ENCODE measurements at places on chromosomes 7 and 10.

DNA sequence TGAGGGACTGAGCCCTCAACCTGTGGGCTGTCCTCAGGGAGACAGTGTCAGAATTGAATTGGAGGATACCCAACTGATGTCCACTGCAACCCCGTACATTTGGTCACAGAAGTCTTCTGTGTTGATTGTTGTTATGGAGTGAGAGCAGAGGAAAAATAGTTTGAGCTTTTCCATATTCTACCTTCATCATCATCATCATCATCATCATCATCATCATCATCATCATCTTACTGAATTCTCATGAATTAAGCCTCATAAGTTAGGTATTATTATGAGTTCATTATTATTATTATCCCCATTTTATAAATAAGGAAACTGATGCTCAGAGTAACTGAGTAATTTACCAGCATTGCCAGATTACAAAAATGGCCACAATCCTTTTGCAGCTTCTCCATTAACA lies 8.4 kb downstream of the ALDH18A1 start:
- no peaks in the 10 kb centered on the region for H3K4me1 ChIP-seq
- no peak for DNase-seq
- no peak overlapping the region for H3K4me3 ChIP-seq

DNA sequence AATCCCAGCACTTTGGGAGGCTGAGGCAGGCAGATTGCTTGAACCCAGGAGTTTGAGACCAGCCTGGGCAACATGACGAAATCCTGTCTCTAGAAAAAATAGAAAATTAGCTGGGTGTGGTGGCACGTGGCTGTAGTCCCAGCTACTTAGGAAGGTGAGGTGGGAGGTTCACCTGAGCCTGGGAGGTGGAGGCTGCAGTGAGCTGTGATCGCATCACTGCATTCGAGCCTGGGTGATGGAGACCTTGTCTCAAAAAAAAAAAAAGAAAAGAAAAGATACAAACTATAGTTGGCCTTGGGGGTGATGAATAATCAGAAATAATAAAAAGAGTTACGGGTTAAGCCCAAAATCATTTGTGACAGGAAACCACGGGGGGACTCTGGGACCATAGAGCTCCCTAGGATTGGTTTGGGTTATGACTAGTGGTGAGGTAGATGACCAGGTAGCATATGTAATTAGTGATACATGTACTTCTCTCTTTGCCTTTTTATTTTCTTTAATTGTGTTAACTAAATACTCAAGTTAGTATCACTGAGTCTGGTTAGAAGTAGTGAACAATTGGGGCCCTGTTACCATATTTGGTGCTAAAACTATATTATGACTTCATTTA lies 10.4 kb upstream of the ASCC1 start:
- peaks cover 26% of the 10 kb centered on the region for H3K4me1 ChIP-seq
- H3K27ac ChIP-seq, result peak overlapping the region; percentile 47
- DNase-seq, result no peak

- no peak overlapping the region for H3K27ac ChIP-seq
- no peak overlapping the region for H3K4me3 ChIP-seq
- H3K36me3 ChIP-seq, result no peaks in the 10 kb centered on the region
- DNase-seq, result no peak
Observed at GRCh38 chr10:42707234-42707633, 68.9 kb upstream of the ZNF33B start.

DNA sequence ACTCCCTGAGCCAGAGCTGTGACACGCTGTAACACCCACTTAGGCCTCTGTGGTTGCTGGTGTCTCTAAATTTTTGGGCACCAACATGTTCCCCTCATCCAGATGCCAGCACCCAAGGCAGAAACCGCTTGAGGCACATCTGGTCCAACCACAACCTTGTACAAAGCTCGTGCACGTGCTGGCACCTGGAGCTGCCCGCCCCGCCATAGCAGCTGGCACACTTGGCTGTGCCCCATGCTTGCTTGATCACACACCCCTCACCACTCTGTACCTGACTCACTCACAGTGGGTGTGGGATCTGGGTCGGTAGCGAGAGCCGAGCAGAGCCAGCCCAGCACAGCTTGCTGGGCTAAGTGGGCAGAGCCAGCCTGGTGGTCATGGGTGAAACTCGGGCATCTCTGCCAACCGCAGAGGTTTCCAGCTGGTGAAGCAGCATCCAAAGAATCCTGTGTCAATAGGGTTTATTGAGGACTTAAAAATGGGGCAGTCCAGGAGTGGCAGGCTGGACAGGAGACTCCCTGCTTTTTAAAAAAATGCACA lies 1210.4 kb downstream of the TYW1 start:
- H3K4me1 ChIP-seq, result no peaks in the 10 kb centered on the region
- H3K4me3 ChIP-seq, result no peak overlapping the region
- no peaks in the 10 kb centered on the region for H3K27me3 ChIP-seq
- no peak overlapping the region for H3K27ac ChIP-seq
- no peak for DNase-seq
- H3K36me3 ChIP-seq, result no peaks in the 10 kb centered on the region

GRCh38 chr7:87435546-87435945 lies 39.9 kb downstream of the ABCB4 start:
- H3K27me3 ChIP-seq, result peaks cover 4% of the 10 kb centered on the region
- no peak for DNase-seq
- no peaks in the 10 kb centered on the region for H3K36me3 ChIP-seq
- no peaks in the 10 kb centered on the region for H3K4me1 ChIP-seq
- no peak overlapping the region for H3K4me3 ChIP-seq

DNA sequence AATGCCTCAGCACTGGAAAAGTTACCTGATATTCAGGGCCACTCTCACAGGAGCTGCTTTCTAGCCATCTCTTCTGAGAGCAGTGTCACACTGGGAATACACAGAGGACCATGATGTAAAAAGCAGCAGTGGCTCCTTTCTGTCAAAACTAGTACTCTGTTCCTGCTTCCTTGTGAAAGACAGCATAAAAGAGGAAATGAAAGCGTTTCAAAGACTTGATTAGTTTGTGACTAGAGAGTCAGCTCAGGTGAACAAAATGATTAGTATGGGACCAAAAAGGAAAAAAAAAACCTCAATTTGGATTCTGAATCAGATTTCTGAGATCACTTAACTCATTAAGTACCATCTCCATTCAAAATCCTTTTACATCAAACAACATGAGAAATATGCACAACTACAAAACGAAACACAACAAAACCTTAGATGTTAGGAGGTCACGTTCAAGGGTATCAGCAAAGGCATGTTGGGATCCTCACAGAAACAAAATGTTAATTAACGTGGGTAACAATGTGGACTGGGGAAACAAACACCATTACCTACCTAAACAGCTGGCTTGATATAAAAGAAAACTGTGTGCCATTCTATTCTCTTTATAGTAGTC lies 103.7 kb downstream of the MACC1 start:
- no peaks in the 10 kb centered on the region for H3K27me3 ChIP-seq
- no peaks in the 10 kb centered on the region for H3K36me3 ChIP-seq
- no peak overlapping the region for H3K4me3 ChIP-seq
- H3K27ac ChIP-seq, result no peak overlapping the region
- no peaks in the 10 kb centered on the region for H3K4me1 ChIP-seq

DNA sequence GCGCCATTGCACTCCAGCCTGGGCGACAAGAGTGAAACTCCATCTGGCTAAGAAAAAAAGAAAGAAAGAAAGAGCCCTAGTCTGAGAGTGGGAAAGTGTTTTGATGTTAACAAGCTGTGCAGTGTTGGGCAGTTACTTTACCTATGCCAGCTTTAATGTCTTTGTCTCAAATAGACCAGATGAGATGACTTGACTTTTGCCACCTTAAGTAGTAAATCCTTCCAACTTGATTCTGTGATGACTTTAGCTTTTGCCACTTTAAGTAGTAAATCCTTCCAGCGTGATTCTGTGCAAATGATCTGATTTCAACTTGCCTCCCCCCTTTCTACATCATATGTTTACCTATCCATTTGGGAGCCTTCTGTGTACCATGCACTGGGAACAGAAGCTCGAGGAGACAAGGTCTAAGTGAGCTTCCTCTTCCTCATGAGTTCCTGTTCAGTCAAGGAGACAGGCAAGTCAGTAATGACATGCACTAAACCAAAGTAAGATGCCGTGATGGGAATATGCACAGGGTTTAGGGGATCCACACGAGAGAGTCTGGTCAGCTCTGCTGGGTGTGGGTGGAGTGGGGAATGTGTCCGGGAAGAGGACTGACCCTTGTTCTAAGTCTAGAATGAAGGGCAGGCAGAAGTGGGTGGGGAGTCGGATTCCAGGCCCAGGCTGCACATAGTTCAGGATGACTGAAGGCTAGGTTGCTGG lies 17.2 kb downstream of the INPP5F start:
- H3K4me1 ChIP-seq, result peaks cover 15% of the 10 kb centered on the region
- no peaks in the 10 kb centered on the region for H3K36me3 ChIP-seq
- DNase-seq, result no peak
- no peak overlapping the region for H3K27ac ChIP-seq

DNA sequence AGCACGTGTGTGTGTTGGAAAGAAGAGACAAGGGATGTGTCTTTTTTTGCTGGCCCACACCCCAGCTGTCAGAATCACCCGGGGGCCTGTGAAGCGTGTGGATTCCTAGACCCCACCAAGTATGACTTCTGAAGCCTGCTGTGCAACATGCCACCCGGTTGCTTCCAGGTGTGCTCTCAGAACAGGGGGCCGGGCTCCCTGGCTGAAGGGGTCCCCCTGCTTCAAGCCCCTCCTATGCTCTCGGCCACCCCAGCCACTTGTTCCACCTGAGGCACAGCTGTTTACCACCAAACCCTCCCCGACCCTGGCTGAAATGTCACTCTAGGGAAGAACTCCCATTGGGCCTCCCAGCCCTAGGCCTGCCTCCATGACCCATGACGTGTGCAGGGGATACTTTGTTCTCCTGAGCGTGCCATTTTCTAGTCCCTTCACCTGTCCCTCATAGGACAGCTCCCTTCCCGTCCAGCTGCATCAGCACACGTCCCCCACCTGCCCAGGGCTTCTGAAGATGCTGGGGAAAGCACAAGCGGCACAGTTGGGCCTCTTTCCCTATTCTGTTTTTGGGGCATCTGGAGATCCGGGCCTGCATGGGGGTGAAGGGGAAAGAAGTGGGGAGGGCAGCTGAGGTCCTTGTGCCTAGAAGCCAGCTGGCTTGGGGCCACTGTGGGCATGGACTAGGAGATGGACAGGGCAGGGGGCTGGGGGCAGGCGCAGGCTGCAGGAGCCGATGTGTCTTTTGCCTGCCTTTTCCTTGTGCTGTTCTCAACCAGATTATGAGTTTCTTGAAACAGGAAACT lies 33.3 kb downstream of the CRHR2 start:
- no peaks in the 10 kb centered on the region for H3K27me3 ChIP-seq
- no peak overlapping the region for H3K4me3 ChIP-seq
- no peaks in the 10 kb centered on the region for H3K4me1 ChIP-seq
- H3K27ac ChIP-seq, result no peak overlapping the region
